ENCODE measurements at places on chromosomes 7 and 10.
A peak's percentile ranks its signal among the peaks of the same experiment; 100 is the strongest.

DNA sequence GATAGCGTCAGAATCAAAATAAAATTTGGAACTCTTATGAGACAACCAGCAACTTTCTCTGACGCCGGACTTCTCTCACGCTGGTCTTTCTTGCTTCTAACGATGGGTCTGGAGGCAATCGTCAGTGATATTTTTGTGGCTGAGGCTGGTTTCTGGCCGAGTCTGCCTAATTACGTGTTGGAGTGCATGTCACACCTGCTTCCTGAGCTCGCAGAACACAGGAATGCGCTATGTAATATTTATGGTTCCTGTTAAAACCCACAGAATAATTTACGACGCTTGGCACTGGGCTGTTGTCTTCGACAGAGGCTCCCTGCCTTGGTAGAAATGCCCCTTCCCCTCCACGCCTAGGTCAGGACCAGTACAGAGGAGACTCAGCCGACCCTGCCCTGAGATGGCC, 64.9 kb downstream of the NPTX2 start:
- DNase-seq, result no peak

GRCh38 chr10:17562614-17563013, 54.6 kb downstream of the HACD1 start:
- DNase-seq, result peak; percentile 67

DNA sequence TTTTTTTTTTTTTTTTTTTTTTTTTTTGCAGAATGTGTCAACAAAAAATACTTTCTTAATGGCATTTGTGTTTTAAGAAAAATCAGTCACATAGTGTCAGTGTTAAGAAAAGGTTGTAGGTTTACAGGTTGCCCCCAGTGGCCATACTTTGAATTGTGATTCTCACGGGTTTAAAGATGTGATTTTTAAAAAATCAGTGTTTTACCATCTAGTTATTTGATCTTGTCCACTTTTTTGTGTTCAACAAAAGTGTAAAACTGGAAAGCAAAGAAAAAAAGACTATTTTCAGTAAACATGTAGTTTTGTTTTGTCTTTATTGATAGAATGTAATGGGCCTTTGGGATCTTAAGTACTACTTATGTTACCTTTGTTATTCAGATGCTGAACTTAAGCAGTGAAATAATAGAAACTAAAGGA, 25.7 kb downstream of the SUV39H2 start:
- peak; percentile 39 for DNase-seq

GRCh38 chr10:133225707-133226191, 4.3 kb upstream of the UTF1 start:
- no peak for DNase-seq

GRCh38 chr10:124332426-124332825, 86.3 kb downstream of the OAT start:
- peak; percentile 65 for DNase-seq

GRCh38 chr10:9342885-9343570, 1288.5 kb downstream of the GATA3 start:
- peak; percentile 35 for DNase-seq

DNA sequence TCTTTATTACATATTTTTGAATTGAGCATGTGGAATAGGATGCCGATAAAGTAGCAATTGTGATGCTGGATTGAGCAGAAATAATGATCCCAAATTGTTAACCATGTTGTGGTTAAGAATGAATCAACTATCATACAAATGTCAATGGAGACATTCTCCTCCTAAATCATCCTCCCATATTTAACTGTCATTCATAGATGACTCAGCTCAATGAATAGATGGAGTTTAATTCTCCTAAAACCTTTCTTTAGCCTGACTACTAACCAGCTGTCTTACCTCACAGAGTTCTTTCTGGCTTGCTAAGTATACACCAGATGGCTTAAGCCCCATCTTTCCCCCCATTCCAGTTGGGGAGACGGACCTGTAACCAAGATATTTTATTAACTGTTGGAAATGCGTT, 23.4 kb upstream of the NPS start:
- no peak for DNase-seq

DNA sequence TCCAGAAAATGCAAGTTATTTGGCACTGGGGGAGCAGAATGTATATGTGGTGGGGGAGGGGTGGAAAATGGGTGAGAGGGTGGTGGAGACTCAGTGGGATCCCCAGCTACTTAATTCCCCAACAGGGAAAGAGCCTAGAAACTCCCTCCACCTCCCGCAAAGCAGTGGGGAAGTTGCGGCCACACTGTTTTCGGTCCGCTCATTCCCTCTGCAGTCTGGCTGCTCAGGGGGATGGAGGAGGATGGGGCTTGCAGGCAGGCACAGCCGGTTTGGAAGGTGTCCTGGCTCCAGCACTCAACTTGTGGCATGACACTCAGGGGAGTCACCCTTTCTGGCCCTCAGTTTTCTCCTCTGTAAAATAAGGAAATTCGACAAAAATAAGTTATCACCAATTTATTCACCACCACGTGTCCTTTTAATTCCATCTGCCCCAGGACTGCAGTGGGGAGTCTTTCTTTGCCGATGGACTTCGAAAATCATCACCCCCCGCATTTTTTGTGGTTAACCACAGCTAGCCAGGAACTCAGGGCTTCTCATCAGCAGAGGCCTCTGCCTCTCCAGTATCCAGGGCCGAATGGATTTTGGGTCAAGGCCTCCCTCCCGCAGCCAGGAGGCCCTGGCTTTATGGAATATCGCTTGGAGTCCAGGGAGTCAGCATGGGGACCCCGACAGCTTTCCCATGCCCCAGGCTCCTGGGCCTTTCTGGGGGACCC, 1.6 kb upstream of the HTRA1 start:
- peak; percentile 79 for DNase-seq

GRCh38 chr7:131031099-131031868, 296.4 kb upstream of the MKLN1 start:
- no peak for DNase-seq

GRCh38 chr7:2257651-2258050, 15.6 kb downstream of the NUDT1 start:
- DNase-seq, result no peak

DNA sequence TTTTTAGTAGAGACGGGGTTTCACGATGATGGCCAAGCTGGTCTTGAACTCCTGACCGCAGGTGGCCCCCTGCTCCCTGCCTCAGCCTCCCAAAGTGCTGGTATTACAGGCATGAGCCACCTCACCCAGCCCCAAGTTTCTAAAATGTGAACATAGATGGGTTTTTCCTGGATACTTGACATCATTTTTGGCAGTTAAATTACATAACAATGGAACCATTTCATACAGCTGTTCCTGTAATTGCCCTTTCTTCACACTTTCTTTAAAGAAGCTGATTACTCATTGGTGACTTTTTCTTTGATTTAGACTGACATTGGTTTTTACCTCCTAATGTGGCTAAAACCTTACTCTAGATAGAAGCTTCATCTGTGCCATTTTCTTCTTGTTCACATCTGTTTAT, 5.9 kb downstream of the ZKSCAN1 start:
- DNase-seq, result peak; percentile 33

DNA sequence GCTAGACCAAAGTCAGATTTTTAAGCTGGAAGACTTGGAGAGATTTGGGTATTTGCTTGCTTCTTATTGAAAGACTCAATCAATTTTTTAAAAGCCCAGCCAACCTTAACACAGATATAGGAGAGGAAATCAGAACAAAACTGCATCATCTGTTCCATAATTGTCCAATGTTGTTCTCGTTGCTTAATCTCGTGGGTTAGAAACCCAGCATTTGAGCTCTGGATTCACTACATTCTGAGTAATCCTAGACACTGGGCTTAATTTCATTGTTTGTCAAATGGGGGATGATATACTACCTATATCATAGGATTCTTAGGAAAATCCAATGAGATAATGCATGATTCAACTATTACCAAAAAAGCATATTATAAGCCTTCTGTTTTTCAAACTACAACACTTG, 48.9 kb downstream of the CALD1 start:
- peak; percentile 41 for DNase-seq

GRCh38 chr7:13990319-13990983, 985 bp upstream of the ETV1 start:
- peak; percentile 21 for DNase-seq

DNA sequence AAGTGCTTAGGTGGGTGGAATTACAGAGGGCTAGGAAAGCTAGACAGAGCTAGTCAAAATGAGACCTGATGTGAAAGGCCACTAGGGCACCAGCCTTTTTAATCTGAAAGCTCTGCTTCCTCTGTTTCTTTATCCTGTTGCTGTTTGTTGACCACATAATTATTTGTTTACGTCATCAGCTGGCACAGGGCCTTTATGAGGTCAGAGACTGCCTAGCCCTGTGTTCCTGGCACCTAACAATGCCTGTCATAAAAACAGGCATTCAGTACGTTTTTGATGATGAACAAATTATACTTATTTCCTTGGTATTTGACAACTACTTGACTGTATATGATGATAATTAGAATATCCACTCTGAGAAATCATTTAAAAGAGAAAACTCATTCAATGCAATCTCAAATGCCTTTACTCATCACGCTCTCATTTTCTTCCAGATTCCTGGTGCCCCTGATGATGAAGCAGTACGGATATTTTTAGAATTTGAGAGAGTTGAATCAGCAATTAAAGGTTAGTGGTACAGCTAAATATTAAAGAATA, 26.0 kb downstream of the RBM17 start:
- peak; percentile 85 for DNase-seq

DNA sequence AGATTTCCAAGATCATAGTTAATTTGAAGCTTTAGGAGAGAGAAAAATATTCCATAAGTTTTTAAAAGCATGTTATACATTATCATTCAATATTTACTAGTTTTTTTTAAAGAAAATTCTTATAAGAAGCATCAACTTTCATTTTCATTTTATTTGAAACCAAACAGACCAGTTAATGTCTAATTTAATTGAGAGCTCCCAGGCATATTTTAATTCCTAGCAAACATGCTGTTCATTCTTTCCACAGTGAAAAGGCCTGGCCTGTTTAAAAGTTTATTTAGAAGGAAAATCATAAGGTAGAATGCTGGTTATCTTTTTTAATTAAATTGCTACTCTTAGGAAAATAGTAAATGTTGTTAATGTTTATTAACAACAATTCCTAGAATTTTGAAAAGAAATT, 324.4 kb downstream of the PCLO start:
- no peak for DNase-seq

GRCh38 chr7:29248713-29249382, 54.3 kb downstream of the CHN2 start:
- no peak for DNase-seq

DNA sequence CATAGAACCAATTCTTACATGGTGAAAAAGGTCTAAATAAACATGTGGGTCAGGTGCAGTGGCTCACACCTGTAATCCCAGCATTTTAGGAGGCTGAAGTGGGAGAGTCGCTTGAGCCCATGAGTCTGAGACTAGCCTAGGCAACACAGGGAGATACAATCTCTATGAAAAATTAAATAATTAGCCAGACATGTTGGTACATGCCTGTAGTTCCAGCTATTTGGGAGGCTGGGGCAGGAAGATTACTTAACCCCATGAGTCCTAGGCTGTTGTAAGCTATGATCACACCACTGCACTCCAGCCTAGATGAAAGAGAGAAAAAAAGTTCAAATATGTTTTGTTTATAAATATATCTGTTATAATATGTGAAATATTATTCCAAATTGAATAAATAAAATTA, 643.6 kb downstream of the IPMK start:
- DNase-seq, result no peak

DNA sequence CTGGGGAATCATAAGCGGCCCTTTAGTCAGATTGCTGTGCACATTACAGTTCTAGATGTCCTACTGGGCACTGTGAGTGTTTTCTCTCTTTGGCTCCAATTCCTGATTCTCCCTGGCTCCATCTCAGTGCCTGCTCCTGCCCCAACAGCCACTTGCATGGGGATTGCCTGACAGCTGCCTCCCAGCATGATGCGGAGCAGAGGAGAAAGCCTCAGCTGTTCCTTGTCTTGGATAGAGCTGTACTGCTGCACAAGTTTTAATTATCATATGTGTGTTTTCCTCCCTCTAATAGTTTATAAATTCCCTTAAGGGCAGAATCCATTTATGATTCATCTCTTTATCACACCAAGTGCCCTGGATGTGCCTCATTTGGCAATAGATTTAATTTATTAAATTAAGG, 285.8 kb upstream of the COBL start:
- DNase-seq, result no peak

- no peak for DNase-seq
Observed at GRCh38 chr10:107952649-107953556, 788.4 kb upstream of the SORCS1 start.

DNA sequence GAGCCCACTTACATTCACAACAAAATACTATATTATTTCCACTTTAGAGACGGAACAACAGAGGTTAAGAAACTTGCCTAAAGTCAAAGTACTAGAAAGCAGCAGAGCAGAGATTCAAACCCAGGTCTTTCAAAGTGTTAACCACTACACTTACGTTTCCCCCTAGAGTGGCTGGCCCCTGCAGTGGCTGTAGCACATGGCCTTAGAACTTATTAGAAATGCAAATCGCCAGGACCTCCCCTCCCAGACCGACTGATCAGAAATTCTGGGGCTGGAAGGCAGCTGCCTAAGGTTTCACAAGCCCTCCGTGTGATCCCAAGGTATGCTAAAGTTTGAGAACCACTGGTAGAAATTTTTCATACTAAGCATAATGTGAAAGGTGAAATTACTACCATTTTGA, 8.1 kb downstream of the MPP7 start:
- DNase-seq, result no peak

DNA sequence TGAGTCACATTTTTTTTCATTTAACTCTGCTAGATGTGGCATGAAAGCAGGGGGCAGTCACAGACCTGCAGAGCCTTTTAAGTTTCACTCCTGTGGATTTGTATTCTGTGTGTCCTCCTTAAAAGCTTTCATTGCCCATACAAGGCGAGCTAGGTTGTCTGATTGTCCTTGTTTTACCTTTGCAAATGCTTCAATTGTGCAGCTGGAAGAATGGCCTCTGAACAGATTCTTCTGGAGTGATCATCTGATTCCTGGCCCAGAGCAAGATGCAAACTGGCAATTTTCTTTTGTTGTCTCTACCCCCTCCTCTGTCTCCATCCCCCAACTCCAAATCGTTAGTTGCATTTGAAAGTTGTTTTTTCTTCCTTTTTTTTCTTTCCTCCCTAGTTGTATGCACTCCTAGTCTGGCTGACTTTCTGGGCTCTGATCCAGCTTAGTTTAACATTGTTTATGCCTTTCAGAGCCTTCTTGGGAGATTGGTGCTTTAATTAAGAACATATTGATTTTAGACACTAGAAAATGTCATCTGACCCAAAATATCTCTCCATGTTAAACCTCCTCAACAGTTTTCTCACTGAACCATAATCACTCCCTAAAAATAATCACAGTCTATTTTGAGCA, 150.2 kb downstream of the REEP3 start:
- DNase-seq, result peak; percentile 90
